ENCODE measurements at places on chromosomes 4 and X.
A peak's percentile ranks its signal among the peaks of the same experiment; 100 is the strongest.

DNA sequence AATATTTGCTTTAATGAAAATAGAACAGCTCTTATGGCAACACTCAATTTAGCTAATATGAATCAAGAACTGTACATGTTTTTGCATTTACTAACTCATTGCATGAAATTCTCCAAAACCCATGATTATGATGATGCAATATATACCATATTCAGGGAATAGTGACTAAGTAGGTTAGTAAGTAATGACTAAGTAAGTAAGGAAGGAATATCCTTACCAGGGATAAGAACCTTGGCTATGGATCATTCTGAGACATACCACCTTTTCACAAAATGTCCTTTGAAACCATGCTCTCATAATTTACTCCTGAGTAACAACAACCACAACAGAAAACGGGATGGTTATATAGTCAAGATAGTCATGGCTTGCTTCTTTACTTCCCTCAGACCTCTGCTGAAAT is 1513.0 kb downstream of the STIM2 start:
- no peak for DNase-seq

DNA sequence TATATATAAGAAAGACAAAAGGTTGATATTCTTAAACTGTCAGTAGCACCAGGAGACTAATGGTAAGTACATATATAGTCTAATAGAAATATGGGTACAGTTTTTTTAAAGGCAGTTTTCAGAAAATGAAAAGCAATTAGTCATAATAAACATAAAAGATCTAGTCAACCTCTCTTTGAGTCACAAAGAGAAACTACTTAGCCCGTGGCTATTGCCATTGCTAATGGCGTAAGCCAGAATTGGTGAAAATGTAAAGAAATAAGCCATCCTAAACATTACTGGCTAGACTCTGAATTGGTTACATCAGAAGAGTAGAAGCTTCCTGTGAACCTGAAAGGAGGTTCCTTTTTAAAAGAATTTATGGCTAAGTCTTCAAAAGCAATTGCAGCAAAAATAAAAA is 668.7 kb upstream of the CPEB2 start:
- DNase-seq = no peak

GRCh38 chr4:109444182-109444844 is 10.7 kb downstream of the SEC24B start:
- DNase-seq = peak; percentile 36

DNA sequence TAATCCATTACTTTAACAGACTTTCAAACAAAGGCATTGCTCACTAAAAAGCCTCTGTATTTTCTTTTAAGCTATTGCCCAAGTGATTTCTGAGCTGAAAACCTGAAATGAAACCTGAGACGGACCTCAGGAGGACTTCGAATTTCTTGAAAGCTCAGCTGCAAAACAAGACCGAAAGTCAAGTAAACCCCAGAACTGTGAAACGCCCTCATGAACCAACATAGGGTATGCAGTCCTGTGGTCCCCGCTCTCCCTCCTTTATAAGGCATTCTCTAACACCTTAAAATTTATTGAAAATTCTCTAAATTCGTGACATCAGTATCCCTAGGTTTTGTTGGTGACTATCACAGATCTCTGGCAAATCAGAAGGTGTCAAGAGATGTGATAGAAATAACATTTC is 91.8 kb downstream of the SHISA3 start:
- DNase-seq = no peak

DNA sequence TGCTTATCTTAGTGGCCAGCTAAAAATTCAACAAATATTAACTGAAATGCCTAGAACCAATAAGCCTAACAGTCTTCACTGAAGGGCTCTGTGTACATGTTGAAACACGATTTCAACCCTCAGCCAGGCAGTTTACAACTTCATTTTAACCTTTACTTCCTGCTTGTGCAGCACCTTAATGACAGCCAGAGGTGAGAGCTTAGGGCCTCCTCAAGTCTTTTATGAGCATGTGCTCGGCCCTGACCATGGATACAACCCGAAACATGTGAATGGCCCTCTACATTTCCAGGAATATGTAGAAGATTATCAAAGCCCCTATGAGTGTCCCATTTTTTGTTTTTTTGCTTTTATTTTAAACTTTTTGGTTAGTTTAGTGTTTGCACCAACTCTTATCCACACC is 88.3 kb downstream of the MSN start:
- no peak for DNase-seq

DNA sequence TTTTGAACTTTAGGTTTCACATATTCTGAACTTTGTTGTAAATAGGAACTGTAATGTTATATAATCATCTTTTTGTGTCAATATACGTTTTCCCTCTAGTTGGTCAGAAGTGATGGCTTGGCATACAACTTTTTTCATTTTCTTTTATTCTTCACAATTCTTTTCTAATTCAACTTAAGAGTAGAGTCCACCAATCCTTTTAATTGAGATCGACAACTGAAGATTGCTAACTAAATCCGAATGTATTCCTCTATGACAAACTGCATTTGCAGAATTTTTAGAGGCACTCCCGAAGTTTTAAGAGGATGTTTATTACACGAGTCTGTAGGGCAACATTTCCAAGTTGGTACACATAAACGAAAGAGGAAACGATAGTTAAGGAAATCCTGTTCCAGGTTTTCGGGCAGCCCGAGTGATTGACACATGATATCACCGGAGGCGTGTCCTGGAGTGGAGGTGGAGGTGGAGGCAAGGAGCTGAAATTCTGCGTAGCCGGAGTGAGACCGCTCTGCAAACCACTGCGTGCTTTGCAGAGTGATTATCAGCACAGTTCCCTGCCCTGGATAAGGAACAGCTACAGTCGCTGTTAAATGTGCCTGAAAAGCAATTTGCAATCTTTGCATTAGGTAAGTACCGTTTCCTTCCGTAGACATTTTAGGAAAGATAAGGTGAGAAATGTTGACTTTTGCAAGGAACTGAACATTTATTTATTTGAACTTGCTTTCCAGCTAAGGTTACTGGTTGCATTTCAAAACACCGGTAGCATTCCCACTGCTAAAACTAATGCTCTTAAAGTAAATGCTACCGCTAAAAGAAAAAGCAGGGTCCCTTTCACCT is at the start of gene SPRY1:
SPRY1 (plus strand) TSS at position 489 of the 837 bp plus-strand sequence. CDS start 4,797 bp downstream, outside the sequence.
- DNase-seq = peak; percentile 84

- no peak for DNase-seq
These were observed 2.2 kb downstream of the UGT2B7 start for GRCh38 chr4:69098470-69098869.

GRCh38 chrX:95156566-95156965 is 1482.6 kb downstream of the FAM133A start:
- DNase-seq = no peak

DNA sequence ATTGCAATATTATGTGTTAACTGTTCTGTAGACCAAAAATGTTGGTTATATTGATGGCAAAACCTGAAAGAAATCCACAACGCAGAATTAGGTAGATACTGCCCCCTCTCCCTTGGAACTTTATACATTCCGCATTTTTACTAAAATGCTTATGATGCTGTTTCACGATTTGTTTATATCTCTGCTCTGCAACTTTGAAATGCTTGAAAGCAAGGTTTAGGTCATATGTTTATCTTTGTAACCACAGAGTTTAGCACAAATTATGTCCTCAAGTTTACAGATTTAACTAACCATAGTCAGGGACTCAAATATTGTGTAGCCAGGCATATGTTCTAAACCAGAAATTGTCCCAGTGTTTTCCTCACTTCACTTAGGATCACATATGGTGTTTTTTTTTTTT is 66.1 kb upstream of the H2AZ1 start:
- DNase-seq = no peak

Measured in inflammatory macrophage treated with lipopolysaccharide for 4 hours (primary cell).